ENCODE measurements at places on chromosomes 7 and 10.

DNA sequence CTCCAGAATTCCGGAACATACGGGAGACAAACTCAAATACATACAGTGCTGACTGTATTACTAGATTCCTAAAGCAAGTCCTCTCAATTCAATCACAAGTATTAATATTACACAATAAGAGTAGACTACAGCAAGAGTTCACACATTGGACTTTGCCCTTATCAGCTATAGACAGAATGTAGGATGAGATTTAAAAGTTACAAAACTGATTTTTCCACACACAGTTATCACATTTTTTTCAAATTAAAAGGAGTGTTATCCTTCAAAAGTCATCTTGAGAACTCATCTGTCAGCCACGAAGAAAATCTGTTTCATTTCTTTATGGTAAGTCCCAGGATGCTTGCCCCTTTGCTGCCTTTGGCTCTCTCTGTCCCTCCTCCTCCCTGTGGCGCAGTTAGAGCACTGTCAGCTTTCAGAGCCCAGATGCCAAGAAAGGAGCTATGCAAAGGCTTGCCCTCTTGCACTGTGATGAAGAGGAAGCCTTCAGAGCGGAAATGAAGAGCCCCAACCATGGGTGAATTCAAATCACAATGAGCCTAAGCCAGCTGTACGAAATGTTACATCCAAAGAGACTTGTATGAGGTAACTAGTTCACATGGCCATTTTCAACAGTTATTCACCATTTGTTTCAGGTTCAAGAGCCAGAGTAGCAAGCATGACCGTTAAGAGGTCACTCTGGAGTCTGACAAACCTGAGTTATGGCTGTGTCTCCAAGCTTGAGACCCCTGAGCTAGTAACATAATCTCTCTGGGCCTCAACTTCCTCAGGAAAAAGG, 10.7 kb downstream of the NCOA4 start:
- no peak for DNase-seq

DNA sequence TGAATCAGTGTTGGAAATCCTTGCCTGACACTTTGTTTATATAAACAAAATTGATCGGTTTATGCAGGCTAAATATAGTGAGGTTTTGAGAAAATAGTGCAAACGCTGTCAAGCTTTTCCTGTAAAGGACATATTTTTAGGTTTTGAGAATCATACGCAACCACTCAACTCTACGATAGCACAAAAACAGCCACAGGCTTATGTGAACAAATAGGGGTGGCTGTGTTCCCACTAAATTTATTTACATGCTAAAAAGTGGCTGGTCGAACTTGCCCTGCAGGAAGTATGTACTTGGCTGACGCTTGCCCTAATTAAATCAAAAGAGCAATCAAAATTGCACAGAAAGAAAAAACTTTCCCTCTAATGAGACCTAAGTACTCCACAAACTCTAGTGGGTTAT, 234.7 kb upstream of the CACNA2D1 start:
- DNase-seq, result no peak

DNA sequence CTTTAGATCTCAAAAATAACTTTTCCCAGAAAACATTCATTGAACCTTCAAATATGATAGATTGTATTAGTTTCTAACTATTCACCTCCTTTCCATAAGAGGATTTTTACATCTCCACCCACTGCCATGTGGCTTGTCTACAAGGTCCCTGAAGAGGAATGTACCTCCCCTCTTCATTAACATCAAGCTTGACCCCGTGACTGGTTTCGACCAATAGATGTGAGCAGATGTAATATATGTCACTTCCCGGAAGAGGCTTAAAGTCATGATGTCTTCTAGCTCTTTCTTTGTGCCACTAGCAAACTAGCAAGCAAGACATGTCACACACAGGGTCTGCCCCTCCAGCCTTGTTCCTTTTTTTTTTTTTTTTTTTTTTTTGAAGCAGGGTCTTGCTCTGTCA, 6.9 kb downstream of the BAZ1B start:
- DNase-seq, result peak; percentile 22

- DNase-seq, result no peak
Observed at GRCh38 chr10:69789164-69789576, 12.5 kb upstream of the COL13A1 start.

- peak; percentile 74 for DNase-seq
Observed at GRCh38 chr7:76234931-76235441, 33.3 kb downstream of the SRRM3 start.

DNA sequence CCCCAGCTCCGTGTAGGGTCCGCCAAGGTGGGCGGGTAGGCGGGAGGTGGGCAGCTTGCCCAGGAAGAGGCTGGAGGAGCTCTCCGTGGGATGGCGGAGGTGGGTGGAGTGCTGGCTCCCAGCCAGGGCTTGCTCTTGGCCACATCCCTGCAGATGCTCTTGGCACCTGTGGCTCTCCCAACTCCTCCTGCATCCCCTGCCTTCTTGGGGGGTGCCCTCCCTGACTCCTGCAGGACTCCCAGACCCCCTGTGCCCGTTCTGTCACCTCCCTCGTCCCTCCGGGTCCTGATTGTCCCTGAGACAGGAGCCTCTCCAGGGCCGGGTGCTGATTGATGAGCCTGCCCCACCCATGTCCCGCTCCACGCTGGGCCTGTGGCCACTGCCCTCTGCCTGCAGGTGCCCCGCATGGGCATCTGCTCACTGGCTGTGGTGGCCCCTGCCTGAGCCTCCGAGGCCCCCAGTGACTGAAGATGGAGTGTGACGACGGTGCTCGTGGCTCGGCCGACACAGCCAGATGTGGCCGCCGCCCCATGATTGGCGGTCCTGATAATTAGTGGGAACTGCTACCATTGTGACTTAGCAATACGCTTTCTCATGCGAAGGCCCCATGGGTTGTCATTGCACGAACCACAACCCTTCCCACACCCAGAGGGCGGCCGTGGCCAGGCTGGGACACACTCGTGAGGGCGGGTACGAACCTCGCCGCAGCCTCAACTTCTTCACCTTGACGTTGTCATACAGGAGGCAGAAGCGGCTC, 23.6 kb downstream of the CFAP46 start:
- DNase-seq, result no peak

DNA sequence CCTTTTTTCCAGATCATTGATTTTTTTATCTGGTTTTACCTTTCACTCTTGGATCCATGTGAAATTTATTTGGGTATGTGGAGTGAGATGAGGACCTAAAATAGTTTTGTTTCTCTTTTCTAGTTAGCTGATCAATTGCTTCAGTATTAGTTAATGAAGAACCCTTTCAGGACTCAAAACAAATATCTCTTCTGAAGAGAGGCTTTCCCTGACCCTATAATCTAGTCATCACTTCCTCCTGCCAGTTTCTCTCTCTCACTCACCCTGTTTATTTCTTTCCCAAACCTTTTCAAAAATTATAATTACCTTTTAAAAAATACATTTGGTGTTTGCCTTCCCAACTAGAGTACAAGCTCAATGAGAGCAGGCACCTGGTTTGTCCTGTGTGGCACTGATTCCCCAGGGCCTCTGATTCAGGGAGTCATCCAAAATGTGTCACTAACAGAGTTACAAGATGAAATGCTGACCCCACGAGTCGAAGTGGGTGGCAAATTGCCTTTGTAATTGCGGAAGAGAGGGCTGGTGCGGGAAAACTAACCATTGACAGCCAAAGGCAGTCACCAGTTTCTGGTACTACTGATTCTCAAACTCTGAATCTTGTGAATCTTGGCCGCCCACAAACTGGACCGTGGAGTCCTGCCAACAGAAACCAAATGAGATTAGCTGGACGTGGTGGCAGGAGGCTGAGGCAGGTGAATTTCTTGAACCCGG, 2.4 kb downstream of the TMEM140 start:
- DNase-seq, result no peak

DNA sequence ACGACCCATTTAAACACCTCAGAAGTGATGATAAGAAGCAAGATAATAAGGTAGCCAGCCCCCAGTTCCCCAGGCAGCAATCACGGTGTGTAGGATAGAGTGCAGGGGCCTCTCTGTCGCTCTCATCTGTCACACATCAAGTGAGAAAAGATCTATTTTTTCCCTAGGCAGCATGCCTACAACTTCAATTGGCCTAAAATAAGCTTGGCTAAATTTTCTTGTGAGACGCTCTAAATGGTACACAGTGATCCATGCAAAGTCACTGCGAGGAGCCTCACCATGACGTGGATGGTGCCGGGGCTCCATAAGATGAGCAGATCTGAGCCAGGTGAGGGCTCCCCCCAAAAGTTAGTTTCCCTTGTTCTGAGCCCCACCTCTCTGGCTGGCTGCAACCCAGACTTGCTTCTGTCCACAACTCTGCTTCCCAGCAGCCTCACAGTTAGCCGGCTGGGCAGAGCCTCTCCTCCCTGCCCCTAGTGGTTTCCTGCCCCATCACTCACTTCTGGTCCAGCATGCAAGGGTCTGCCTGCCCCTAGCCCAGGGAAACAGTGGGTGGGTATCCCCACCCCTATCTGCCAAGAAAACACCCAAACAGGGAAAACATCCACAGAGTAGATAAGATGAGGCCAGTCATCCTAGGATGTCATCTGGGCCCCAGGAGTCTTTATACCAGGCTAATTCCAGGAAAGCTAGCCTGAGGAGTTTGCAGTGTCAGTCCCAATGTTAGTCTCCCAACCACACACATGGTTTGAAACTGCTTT, 342.1 kb downstream of the GRID1 start:
- no peak for DNase-seq

- no peak for DNase-seq
Observed at GRCh38 chr10:111972109-111972508, 211.5 kb downstream of the GPAM start.

DNA sequence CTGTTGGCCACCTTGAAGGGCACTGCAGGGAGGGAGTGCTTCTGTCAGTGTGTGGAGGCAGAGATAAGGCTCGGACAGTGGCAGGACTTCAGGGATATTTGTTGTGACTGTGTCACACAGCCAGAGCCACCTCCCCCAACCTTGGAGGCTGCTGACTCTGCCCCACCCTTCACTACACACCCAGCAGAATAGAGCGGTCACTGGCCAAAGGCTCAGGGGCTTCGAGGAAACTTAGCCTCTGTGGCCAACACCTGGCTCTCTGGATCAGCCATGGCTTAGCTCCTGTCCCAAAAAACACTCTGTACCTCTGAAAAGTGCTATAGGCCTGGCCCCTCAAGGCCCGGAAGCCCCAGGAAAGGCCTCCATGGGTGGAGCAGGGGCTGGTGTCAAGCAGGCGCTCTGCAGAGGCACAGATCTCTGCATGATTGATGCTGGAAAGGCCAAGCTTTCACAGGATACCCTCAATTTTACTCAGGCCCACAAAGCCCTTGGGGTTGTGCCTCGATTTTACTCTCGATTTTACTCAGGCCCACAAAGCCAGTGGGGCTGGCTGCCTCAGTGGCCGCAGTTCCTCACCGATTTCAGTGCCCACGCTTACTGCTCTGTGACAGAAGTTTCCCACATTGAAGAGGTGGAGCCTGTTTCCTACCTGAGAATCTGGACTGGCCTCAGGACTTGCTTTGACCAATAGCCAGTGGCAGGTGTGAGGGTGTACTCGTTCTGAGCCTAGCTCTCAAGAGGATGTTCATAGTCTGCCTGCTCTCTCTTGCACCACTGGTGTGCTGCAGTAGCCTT, 113.2 kb upstream of the GPR26 start:
- DNase-seq, result no peak

- DNase-seq, result no peak
Observed at GRCh38 chr7:157907091-157907490, 570.3 kb downstream of the DNAJB6 start.

GRCh38 chr7:70680743-70681468, 451.0 kb upstream of the GALNT17 start:
- DNase-seq, result no peak

- DNase-seq, result no peak
Observed at GRCh38 chr10:17624996-17625395, 7.8 kb upstream of the HACD1 start.

GRCh38 chr10:49605216-49605938, 4.7 kb upstream of the SLC18A3 start:
- no peak for DNase-seq

DNA sequence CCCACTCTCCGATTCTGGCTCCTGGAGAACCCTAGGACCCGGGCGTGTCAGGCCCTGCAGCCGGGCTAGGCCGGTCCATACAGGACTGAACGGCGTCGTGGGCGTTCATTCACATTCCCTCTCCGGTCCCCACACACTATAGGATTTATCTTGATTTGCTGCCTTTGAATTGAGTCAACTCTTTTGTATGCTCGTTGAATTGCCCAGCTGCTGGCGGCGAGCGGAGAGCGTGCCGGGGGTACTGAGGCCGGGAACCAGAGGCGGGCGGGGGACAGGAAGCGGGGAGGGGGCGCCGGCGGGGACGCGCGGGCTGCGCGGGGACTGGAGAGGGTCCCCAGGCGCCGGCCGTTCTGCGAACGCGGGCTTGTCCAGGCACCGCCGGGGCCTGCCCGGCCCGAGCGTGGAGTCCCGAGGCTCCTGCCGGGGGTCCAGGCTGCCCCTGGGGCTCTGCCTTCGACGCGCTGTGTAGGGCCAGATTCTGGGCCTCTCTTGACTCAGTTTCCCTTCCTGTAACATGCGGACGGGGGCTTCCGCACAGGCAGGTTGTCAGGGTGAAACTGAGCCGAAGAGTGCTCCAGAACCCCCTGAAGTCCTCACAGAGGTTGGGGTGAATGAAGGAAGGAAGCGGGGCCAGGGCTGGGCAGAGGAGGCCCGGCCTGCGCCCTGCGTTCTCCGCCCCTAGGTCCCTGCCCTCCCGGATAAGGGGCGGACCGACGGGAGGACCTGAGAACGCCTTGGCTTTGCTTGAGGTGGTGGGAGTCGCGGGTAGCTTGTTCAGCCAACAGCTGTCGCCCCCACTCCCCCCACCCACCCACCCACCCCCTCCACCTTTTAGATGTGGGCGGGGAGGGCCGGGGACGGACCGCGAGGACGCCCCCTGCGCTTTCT, 769 bp upstream of the ELFN1 start:
- DNase-seq, result no peak

- DNase-seq, result peak; percentile 63
Observed at GRCh38 chr10:97648562-97649404, 8.3 kb downstream of the PI4K2A start.

DNA sequence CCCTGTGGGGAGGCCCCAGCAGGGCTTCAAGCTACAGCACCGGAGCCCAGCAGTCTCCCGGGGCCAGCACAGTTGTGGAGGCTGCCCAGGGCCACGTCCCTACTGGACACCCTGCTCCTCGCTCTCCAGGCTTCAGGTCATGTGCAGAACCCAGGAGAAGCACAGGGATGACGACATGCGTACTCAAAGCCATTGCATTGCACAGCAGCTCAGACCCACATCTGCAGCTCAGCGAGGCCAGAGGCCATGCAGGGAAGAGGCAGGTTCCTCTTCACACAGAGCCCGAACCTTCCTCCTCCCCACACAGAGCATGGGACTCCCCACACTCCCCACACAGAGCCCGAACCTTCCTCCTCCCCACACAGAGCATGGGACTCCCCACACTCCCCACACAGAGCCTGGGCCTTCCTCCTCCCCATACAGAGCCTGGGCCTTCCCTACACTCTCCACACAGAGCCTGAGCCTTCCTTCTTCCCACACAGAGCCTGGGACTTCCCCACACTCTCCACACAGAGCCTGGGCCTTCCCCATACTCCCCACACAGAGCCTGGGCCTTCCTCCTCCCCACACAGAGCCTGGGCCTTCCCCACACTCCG, 12.3 kb downstream of the CFAP46 start:
- DNase-seq, result no peak

- no peak for DNase-seq
Observed at GRCh38 chr7:46654546-46655443, 733.7 kb upstream of the IGFBP3 start.
